ENCODE measurements at places on chromosomes 6 and 20.

DNA sequence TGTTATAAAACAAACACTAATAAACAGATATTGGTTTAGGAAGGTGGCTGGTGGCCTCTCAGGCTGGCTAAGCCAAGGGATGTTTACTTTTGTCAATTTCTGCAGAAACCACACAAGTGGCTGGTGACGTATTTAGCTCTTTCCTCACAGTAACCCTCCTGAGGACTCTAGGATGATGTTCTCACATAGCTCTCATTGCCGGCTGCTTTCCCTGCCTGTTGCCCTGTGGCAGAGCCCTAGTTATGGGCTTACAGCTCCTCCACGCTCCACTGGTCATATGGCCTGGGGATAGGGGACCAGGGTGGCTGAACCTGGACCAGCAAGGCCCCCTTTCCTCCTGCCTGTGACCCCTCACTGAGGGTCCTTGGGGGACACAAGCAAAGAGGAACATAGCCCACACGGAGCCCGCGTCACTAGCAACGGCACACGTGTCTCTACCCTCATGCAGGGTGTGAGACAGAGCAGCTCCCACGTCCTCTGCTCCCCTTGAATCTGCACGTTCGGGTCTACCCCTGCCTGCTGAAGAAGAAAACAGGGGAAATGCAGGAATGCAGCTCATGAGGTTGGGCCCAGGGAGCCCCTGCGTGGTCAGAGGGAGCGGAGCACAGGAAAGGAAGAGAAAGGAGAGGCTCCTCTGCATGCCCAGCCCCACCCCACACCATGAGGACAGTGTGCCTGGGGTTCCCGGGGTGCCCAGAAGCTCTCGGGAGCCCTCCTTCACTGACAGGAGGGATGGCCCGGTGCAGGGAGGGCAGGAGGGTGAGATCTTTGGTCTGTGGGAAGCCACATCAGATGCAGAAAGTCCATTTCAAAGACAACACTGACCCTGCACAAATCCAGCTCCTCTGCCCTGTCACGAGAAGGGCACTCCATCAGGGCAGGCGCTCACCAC, 13.9 kb downstream of the RAMACL start:
- no peak for DNase-seq

GRCh38 chr6:168607272-168608112, 166.5 kb downstream of the SMOC2 start:
- no peak for DNase-seq

GRCh38 chr20:57037689-57038088, 228.8 kb downstream of the BMP7 start:
- no peak for DNase-seq

DNA sequence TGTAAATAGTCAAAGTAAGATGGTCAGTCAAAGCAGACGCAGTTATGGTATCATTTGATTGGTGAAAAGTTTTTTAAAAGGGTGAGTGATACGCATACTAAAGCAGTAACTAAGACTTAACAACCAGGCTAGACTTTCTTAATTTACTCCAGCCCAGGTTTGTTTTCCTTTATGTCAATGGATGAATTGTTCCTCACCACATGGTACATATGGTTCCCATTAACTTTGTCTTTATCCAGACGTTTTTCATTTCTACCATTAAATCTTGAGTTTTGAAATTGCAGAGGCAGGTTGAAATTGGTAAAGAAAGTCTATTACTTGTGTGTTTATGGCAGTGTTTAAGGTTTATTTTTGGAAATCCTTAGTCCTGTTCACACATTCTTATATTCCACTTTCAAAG, 98.5 kb upstream of the SCGN start:
- no peak for DNase-seq

DNA sequence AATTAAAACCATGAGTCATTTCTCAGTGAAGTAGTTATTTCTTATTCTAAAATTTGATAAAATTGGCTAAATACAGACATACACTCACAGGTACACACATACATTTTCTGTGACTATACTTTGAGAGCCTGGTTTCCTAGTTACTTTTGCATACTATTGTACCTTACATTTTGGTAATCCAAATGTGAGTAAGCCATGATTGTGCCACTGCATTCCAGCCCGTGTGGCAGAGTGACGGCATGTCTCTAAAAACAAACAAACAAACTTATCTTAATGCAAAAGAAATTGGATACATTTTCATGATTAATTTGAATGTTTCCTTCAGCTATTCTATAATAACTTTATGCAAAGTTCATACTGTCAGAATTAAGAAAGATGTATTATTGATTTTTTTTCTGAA, 628.8 kb downstream of the GRIK2 start:
- DNase-seq: no peak

GRCh38 chr6:168507730-168508129, 66.7 kb downstream of the SMOC2 start:
- DNase-seq: no peak

GRCh38 chr6:109897025-109897424, 81.1 kb upstream of the GPR6 start:
- no peak for DNase-seq

DNA sequence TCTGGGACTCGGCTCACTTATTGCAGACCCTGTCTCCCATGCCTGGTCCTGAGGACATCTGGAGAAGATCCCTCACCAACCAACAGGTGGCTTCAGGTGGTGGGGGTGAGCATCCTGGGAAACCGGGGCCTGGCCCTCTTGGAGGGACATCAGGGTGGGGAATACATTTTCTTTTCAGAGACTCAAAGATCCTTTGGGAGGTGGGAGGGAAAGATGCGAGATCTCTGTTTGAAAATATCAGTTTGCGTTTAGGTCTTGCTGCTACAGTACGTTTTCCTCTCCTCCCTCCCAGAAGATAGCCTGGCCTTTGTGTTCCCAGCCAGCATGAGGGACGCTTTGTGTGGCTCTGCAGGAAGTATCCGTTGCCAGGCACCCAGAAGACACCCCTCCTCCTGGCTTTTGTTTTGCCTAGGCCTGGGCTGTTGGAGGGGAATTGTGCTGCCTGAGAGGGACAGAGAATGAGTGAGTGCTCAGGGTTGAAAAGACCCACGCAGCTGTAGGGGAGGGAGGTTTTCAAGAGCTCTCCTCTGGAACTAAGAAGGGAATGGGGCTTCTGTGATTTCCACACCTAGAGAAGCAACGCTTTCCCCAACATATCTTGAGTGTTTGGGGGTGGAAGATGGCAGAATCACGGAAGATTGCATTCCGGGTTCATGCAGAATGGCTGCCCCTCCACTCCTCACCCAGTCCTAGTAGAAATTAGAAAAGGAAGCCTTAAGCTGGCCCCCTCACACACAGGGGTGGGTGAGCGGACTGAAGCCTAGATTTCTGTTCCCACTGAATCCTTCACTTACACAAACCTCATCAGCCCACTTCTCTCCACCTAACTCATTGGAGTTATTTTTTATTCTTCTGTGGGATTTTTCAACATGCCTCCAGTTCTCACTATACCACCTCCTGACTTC, 22.0 kb upstream of the SLC2A12 start:
- no peak for DNase-seq

GRCh38 chr6:143478479-143479062, 28.0 kb downstream of the PEX3 start:
- no peak for DNase-seq

- no peak for DNase-seq
Measured at GRCh38 chr6:9933677-9934076, 481.2 kb downstream of the TFAP2A start.

- DNase-seq: peak; percentile 37
Measured at GRCh38 chr20:50467718-50468356, 42.3 kb upstream of the PTPN1 start.

GRCh38 chr6:129320892-129321291, 389.1 kb downstream of the ARHGAP18 start:
- DNase-seq: no peak

DNA sequence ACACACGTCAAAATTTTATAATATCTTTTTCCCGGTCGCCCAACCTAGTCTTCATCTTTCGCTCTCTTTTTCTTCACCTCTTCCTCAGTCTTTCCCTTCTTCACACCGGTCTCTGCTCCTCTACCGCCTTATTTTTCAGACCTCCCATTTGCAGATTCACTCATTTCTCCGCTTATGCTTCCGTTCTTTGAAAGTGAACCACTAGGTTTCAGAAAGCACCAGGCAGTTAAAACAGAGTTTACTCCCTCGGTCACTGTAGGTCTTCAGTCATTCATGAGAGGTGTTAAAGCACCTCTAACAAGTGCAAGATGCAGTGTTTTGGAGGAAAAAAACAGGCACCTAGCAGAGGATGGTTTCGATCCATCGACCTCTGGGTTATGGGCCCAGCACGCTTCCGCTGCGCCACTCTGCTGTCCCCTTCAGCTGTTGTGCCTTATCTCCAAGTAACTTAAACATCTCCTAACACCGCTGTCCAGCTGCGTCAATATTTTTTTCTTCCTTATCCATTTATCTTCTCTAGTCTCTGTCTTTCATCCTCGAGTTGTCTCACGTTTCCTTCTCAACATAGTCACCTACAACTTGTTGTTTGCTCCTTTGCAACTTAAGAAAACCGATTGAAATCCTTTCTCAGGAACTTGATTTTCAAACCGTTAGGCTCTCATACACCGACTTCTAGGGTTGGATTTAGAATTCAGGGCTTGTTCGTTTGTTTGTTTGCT, 119.7 kb upstream of the ZNF184 start:
- peak; percentile 15 for DNase-seq

GRCh38 chr20:34579979-34580940, 21.7 kb downstream of the MAP1LC3A start:
- DNase-seq: peak; percentile 24

- DNase-seq: no peak
Measured at GRCh38 chr6:47163536-47163935, 121.4 kb upstream of the ADGRF1 start.

DNA sequence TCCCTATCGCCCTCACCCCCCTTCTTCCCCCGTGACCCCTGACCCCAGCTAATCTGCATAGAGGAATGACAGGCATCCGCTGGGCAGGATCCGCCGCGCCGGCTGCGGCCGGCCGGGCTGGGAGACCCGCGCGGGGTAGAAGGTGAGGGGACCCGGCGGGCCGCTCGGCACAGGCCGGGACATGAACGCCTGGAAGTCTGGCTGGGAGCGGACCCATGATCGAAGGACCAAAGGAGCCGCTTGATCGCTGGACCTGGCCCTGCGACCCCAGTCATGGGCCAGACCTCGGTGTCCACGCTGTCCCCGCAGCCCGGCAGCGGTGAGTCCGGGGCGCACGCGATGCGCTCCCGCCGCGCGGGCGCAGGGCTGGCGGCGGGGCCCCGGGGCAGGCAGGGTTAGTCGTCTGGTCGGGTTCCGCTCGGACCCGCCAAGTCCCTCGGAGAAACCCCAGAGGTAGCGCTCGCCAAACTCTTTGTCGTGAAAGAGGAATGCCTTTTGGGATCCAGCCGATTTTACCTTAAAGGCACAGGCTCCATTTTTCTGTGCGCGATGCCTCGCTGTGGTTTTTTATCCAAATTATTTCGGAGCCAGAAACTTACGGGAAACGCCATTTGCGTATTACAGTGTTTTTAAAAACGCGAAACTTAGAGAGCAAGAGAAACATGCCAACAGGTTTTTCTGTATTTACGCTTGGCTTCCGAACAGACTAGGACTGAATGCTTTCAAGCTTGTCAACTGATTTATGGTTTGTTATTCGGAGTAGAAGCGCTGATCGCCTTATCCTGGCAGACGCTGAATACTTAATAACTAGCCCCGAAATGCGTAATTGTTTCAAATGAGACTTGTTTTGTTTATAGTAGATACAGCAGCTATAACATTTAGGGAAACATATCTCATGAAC, at the start of gene PHACTR2:
PHACTR2 (plus strand) TSS at position 75 of the 901 bp plus-strand sequence; CDS start at position 274, 199 bp downstream.
- DNase-seq: no peak

DNA sequence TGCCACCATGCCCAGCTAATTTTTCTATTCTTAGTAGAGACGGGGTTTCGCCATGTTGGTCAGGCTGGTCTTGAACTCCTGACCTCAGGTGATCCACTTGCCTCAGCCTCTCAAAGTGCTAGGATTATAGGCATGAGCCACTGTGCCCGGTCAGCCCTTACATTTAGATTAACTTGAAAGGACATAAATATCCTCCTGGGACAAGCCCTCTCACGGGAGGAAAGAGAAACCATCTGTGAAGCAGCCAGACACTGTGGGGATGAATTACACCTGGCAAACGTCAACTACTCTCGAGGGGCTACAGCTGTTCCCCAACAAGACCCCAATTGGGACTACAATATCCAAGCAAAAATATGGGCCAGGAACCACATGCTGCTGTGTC, 32.7 kb upstream of the SAMHD1 start:
- no peak for DNase-seq

- no peak for DNase-seq
Measured at GRCh38 chr6:91509711-91510110, 922.8 kb upstream of the MAP3K7 start.

Data from CD4-positive, alpha-beta T cell treated with Interleukin-4 for 4 hours (primary cell).